GM23248 (cell line): ENCODE measurements at places on chromosomes 5 and 9. TPM values are rescaled to one million over a fixed set of nuclear protein-coding genes. Genes with fewer than 3 reads are reported as not detected.

DNA sequence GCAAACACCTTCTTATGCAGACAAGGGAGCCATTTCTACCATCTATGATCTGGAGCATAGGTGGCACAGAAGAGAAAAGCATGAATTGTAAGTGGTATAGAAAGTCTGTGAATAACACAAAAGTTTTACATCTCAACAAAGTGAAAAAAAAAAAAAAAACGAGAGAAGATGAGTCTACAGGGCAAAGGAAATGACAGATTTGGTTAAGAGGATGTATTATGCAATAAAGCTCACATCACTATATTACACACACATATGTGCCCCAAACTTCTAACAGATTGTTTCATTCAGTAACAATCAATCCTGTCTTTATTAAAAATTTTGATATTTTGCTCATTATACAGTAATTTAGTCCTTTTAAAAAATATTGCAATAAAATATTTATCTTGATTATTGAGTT is 49.8 kb downstream of the CERT1 start:
- H3K27ac ChIP-seq: no peak overlapping the region
- no peaks in the 10 kb centered on the region; the same call in 1 of the 2 replicates for H3K36me3 ChIP-seq
- no peak overlapping the region for H3K4me3 ChIP-seq
- DNase-seq: peak; percentile 79
- H3K4me1 ChIP-seq: peaks cover 15% of the 10 kb centered on the region
- no peaks in the 10 kb centered on the region for H3K27me3 ChIP-seq

DNA sequence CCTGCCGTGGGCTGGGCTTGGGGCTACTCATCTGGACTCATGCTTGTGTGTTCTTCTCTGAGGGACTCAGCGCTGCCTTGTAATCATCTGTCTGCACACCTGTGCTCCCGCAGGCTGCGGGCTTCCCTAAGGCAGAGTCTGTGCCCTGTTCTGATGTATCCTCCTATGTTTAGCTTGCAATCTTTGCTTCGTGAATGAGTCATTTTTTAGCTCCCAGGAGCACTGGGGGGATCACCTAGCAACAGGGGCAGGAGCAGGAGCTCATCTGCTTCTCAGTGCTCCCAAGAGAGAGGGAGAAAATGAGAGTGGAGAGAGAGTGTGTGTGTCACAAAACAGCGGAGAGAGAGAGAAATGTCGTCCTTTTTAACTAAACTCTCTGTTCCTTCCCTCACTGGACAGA is 202.4 kb upstream of the ZNF618 start:
- no peaks in the 10 kb centered on the region for H3K36me3 ChIP-seq
- H3K4me3 ChIP-seq: no peak overlapping the region
- H3K4me1 ChIP-seq: peaks cover 32% of the 10 kb centered on the region
- peak; percentile 48 for DNase-seq
- peak overlapping the region; percentile 22; the same call in 1 of the 2 replicates for H3K27ac ChIP-seq
- H3K27me3 ChIP-seq: no peaks in the 10 kb centered on the region

DNA sequence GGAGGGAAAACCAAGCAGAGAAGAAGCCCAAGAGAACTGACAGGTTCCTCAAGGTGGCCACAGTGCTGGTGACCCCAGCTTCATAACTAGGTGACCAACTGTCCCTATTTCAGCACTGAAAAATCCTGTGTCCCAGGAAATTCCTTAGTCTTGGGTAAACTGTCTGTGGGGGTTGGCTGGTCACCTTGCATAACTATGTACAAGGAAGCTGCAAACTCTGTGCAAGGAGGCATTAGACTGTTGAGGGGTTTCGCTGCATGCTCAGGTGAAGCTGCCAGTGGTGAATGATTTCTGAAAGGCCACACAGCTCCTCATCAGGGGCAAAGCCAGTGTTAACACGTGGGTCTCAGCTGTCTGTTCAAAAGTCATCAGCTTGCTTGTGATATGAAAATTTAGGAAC is 36.9 kb downstream of the PCSK5 start:
- no peak overlapping the region for H3K27ac ChIP-seq
- H3K27me3 ChIP-seq: no peaks in the 10 kb centered on the region
- no peaks in the 10 kb centered on the region for H3K4me1 ChIP-seq
- no peak for DNase-seq

DNA sequence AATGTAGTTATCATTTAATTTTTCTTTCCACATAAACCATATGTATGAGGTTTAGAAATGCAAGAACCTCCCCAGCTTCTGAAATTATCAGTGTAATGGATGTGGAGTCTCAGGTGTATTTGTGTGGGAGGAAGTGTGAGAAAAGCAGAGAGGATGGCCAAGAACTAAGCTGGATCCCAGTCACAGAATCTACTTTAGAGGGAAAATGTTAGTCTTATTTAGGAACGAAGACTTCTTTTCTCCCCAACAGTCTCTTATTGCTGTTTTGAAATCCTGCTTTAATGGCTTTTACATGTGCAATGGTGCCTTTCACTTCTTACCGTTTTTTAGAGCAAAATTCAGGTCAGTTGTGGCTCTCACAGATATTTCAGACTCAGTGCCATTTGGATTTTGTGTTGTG is 3.0 kb downstream of the EQTN start:
- no peak for DNase-seq
- H3K27ac ChIP-seq: no peak overlapping the region
- 0 out of 2 replicates have a peak, but pooled peaks cover 9% of the 10 kb centered on the region for H3K27me3 ChIP-seq
- H3K4me3 ChIP-seq: no peak overlapping the region

GRCh38 chr5:78637468-78637867 is 11.1 kb downstream of the LHFPL2 start:
- H3K4me1 ChIP-seq: peaks cover 30% of the 10 kb centered on the region
- H3K27me3 ChIP-seq: no peaks in the 10 kb centered on the region
- no peak overlapping the region for H3K27ac ChIP-seq
- no peaks in the 10 kb centered on the region for H3K36me3 ChIP-seq

DNA sequence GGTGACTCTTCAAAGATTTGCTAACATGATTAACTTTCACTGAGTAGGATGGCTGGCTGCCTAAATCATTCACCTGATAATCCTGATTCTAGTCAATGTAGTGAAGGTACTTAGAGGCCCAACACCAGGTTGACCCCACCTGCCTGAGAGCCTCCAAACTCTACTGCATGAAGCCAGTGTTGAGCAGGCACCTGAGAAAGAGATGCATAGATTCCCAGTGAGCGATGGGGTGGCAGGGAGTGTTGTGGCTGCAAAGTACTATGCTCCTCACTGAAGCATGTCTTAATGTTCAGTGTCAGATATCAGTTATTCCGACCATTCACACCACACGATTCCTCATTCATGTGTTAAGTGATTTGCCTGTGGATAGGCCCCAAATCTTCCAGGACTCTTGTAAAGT is 804.4 kb downstream of the TLE4 start:
- H3K4me1 ChIP-seq: no peaks in the 10 kb centered on the region
- H3K27ac ChIP-seq: no peak overlapping the region
- no peak overlapping the region for H3K4me3 ChIP-seq
- H3K36me3 ChIP-seq: no peaks in the 10 kb centered on the region
- no peak for DNase-seq
- H3K27me3 ChIP-seq: no peaks in the 10 kb centered on the region

- no peaks in the 10 kb centered on the region for H3K4me1 ChIP-seq
- H3K4me3 ChIP-seq: no peak overlapping the region
- no peaks in the 10 kb centered on the region for H3K27me3 ChIP-seq
- H3K36me3 ChIP-seq: no peaks in the 10 kb centered on the region
- H3K27ac ChIP-seq: no peak overlapping the region
These were observed 203.9 kb downstream of the RAB3C start for GRCh38 chr5:58786711-58787303.

- H3K27ac ChIP-seq: no peak overlapping the region
- peaks cover 22% of the 10 kb centered on the region for H3K4me1 ChIP-seq
- H3K27me3 ChIP-seq: no peaks in the 10 kb centered on the region
- H3K4me3 ChIP-seq: no peak overlapping the region
These were observed 151.8 kb upstream of the COL5A1 start for GRCh38 chr9:134489621-134490408.

- peaks cover 4% of the 10 kb centered on the region; the same call in 1 of the 2 replicates for H3K4me1 ChIP-seq
- peak; percentile 51 for DNase-seq
- no peaks in the 10 kb centered on the region for H3K27me3 ChIP-seq
- no peak overlapping the region for H3K4me3 ChIP-seq
- H3K36me3 ChIP-seq: no peaks in the 10 kb centered on the region
- H3K27ac ChIP-seq: no peak overlapping the region
These were observed 292.9 kb downstream of the NR3C1 start for GRCh38 chr5:143110591-143110990.

DNA sequence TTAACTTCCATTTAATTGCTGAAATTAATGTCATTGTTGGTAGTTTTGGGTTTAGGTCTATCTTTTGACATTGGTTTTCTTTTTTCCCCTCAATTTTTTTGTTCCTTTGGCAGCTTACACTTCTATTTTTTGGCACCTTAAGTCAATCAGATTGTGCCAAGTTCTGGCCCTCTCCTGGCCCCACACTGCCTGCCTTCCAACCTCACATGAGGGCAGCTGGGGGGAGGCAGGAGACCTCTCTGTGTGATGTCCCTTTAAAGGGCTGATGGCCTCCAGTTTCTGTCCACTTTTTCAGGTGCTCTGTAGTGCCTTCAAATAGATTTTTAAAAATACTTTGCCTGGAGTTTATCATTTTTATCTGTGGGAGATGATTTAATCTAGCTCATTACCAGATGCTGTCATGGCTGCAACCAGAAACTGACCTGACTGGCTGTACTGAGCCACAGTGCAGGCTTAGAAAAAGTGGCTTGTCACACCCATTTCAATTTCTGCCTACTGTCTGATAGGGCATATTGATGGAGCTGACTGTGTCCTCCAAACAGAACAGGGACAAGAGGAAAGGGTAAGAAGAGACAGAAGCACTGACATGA is 196.6 kb downstream of the FANCC start:
- no peaks in the 10 kb centered on the region for H3K27me3 ChIP-seq
- H3K36me3 ChIP-seq: no peaks in the 10 kb centered on the region
- H3K4me1 ChIP-seq: no peaks in the 10 kb centered on the region
- DNase-seq: no peak
- H3K27ac ChIP-seq: no peak overlapping the region

DNA sequence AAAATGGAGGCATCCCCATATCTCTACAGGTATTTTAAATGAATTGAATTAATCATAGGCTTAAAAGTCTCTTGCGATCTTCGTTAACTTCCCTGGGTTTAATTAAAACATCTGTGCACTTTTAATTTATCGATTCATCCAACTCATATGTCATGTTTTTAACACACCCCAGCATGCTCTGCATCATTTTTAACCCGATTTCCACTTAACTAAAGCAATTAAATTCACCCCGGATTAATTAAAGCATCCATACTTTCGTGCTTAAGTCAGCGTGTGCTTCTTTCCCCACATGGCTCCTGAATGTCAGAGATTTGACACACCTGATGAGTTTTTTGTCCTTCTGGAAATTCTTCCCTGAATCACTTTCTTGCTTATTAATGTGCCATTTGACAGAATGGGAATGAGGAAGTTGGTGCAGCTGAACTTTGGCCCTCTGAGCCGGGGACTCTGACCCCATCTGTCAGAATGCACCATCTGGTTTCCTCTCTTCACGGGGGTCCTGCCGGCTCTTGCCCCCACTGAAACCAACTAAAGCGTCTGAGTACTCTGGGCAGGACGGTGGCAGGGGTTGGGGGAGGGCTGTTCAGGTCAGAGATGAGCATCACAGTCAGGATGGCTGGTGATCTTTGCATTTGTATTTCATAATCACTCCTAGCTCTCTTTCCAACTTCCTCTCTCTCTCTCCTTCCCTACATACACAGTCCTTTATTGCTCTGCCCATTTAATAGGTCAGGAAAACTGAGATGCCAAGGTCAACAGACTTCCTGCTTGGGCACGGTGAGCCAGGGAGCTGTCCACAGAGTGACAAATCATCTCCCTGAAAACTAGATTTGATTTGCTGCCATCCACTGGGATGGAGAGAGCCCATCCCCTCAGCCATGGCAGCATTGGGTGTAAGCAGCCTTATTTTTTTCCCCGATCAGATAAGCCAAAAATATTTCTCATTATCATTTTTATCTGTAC is 180.3 kb upstream of the WWC1 start:
- no peak overlapping the region for H3K4me3 ChIP-seq
- H3K36me3 ChIP-seq: peaks cover 10% of the 10 kb centered on the region; the same call in 1 of the 2 replicates
- no peak overlapping the region for H3K27ac ChIP-seq
- H3K4me1 ChIP-seq: peaks cover 42% of the 10 kb centered on the region

- peaks cover 10% of the 10 kb centered on the region; the same call in 1 of the 2 replicates for H3K4me1 ChIP-seq
- H3K36me3 ChIP-seq: no peaks in the 10 kb centered on the region
- no peak for DNase-seq
- H3K27ac ChIP-seq: no peak overlapping the region
- no peaks in the 10 kb centered on the region for H3K27me3 ChIP-seq
- no peak overlapping the region for H3K4me3 ChIP-seq
These were observed 173.6 kb downstream of the MUSK start for GRCh38 chr9:110842169-110842568.

GRCh38 chr5:126801992-126802294 is 25.0 kb downstream of the LMNB1 start:
- no peak overlapping the region for H3K27ac ChIP-seq
- H3K4me1 ChIP-seq: peaks cover 18% of the 10 kb centered on the region
- no peaks in the 10 kb centered on the region for H3K27me3 ChIP-seq
- no peak overlapping the region for H3K4me3 ChIP-seq

GRCh38 chr5:149030392-149030791 is 32.5 kb downstream of the SH3TC2 start:
- no peaks in the 10 kb centered on the region for H3K27me3 ChIP-seq
- H3K27ac ChIP-seq: no peak overlapping the region
- H3K4me3 ChIP-seq: no peak overlapping the region
- DNase-seq: no peak

GRCh38 chr9:95506428-95506677 is 10.4 kb downstream of the PTCH1 start:
- DNase-seq: peak; percentile 79
- no peaks in the 10 kb centered on the region for H3K36me3 ChIP-seq
- peak overlapping the region; percentile 93 for H3K4me3 ChIP-seq
- peak overlapping the region; percentile 82 for H3K27ac ChIP-seq
- H3K4me1 ChIP-seq: peaks cover 15% of the 10 kb centered on the region; the same call in 1 of the 2 replicates
- H3K27me3 ChIP-seq: no peaks in the 10 kb centered on the region

DNA sequence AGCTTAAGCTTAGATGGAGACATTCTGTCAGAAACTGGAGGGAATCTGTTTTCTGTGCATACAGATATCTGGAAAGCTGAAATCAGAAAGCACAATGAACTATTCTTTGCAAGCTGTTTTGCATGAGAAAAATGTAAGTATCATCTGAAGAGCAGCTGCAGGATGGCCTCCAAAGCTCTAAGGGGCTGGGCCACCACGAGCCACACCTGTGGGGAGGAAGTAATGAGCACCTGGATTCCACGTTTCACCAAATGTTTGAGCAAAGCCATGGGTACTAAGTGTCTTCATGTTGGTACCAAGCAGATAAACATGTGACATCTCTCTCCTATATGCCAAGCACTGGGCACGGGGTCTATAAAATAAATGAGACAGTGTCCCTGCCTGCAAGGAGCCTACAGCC is 199.3 kb downstream of the TTLL11 start:
- peaks cover 16% of the 10 kb centered on the region for H3K4me1 ChIP-seq
- no peak overlapping the region for H3K27ac ChIP-seq
- no peaks in the 10 kb centered on the region for H3K27me3 ChIP-seq
- DNase-seq: no peak
- no peak overlapping the region for H3K4me3 ChIP-seq
- no peaks in the 10 kb centered on the region for H3K36me3 ChIP-seq

The SPEF2 gene
- 3.3 and 5.3 TPM in 2 replicates for total RNA-seq

The SPINK4 gene
- not detected in 2 replicates for total RNA-seq

The PCDHB14 gene
- total RNA-seq: 2.1 and 4.3 TPM in 2 replicates

The SPINK7 gene
- total RNA-seq: not detected in 2 replicates

The RALGPS1 gene
- total RNA-seq: 1.8 and 2.1 TPM in 2 replicates

The FOXE1 gene
- not detected in 2 replicates for total RNA-seq

The TMEM174 gene
- total RNA-seq: not detected in 2 replicates

The LCN1 gene
- total RNA-seq: not detected in 2 replicates

The ELP1 gene
- total RNA-seq: 24.1 and 27.8 TPM in 2 replicates

The TMEM171 gene
- 5.8 and 6.7 TPM in 2 replicates for total RNA-seq

The PTPN3 gene
- 0.51 and 1.3 TPM in 2 replicates for total RNA-seq

The C9 gene
- total RNA-seq: not detected in 2 replicates
